ENCODE measurements at places on chromosomes 11 and 22. TPM values are rescaled to one million over a fixed set of nuclear protein-coding genes. Genes with fewer than 3 reads are reported as not detected.

Gene PYGM
- total RNA-seq = 2.0 TPM

Gene SYT7
- total RNA-seq = 4.8 TPM

Gene MUC5B
- 1.2 TPM for total RNA-seq

DNA sequence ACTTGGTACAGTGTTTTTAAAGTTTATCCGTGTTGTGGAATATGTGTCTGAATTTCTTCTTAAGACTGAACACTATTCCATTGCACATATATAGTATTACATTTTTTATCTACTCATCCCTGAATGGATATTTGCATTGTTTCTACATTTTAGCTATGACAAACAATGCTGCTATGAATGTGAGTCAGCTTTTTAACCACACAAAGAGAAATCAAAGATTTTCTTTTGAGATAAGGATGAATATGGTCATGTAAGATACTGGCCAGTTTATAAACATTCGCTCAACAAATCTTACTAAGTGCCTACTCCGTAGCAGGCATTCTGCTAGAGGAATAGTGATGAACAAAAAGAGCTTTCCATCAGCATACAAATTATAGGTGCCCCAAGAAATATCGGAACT is 16.5 kb upstream of the OR9G4 start:
- no peak for DNase-seq

- no peak for DNase-seq
Measured at GRCh38 chr11:47233989-47234668, 14.5 kb downstream of the ACP2 start.

DNA sequence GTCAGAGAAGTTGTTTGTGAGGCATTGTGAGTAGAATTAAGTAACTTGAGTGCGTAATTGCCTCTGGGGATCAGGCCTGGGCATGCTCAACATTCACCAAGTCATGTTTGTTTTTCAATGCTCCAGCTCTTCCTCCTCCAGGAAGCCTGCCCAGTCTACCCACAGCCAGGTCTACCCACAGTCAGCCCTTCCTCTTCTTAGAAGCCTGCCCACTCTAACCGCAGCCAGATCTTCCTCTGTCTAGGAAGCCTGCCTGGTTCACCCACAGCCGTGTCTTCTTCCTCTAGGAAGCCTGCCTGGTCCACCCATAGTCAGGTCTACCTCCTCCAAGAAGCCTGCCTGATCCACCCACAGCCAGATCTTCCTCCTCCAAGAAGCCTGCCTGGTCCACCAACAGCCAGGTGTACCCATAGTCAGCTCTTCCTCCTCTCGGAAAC is 25.0 kb downstream of the LRP5 start:
- DNase-seq = no peak

All from upper lobe of right lung (tissue), 1 donor.